Left lung (tissue), 14 donors: ENCODE measurements at places on chromosomes 1 and 21. TPM values are rescaled to one million over a fixed set of nuclear protein-coding genes. Genes with fewer than 3 reads are reported as not detected.

DNA sequence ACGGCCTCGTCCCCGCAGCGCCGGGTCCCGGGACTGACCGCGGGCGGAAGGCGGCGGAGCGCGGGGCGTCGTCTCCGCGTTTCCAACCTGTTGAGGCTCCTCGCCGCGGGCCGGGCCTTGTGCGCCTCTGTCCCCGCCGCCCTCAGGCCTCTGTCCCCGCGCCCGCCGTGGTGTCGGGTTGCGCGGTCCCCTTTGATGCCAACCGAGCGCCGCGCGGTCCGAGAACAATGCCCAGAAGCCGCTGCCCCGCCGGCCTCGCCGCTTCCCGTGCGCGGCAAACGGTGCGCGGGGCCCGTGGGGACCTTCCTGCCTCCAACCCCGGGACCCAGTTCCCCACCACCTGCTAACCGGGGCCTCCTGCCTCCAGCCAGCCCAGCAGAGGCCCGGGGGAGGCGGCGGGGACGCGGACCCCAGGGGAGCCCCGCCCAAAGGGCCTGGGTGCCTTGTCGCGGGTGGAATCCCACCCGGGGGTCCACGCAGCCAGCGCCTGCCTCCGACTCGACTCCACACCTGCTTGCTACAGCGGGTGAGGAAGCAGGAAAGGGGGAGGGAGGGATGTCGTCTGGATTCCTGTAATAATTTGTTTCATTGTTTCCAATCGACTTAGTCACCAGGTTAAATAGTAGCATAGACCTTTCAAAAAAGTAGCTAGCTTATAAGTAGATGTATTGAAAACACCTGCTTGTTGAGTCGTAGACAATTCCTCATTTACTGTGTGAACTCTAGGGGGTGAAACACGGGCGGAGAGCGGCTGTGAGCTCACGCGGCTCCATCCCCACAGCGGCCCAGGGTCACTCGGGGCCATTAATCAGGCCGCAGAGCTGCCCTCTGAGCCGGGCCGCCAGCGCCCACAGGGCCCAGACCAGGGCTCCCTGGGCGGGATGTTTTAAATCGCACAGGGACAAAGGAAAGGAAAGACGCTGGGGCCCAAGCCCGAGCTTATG is 1.1 kb downstream of the COL18A1 start:
- no peak for DNase-seq

GRCh38 chr21:31720330-31720729 is 11.6 kb downstream of the SCAF4 start:
- DNase-seq, result no peak

GRCh38 chr1:200231787-200232231 is 178.0 kb downstream of the ZNF281 start:
- DNase-seq, result no peak

DNA sequence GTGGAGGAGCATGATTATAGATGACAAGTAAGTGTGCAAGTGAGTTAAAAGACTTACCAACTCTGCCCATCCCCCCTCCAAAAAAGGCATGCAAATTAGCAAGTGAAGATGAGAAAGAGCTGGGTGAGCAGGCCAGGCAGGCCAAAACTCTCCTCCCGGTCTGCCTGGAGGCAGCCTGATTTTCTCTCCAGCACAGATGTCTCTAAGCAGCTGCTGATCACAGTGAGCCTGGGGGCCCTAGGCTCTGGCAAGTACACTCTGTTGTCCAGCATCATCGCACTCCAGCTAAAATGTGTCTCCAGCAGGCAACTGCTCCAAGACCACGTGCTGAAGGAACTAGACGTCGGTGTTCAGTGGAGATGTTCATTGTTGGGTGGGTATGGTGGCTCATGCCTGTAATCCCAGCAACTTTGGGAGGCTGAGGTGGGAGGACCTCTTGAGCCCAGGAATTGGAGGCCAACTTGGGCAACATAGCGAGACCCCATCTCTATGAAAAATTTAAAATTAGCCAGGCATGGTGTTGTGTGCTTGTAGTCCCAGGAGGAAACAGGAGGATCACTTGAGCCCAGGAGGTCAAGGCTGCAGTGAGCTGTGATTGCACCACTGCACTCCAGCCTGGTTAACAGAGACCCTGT is 56.7 kb upstream of the PUM1 start:
- DNase-seq, result peak; percentile 44

Gene BTG3
- 81.4 TPM for total RNA-seq

DNA sequence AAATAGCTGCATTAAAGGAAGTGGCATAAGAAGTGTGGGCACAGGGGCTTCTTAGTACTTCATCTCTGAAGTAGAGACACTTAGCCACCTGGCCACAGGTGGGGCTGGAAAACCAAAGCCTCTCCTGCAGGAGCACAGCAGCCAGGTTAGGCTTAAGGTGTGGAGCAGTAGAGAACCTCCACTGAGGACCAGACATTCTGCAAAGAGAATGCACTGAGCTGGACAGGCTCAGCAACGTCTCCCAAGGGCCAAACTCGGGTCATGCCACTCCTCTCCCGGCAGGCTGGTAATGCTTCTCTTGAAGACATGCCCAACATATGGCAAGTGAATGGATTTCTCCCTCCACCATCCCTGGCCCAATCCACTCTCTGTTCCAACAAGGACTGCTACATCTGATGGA is 33.0 kb upstream of the LRRC38 start:
- DNase-seq, result no peak

Gene CASQ2
- total RNA-seq, result 0.32 TPM

- DNase-seq, result no peak
Measured at GRCh38 chr1:193434319-193434718, 247.9 kb upstream of the B3GALT2 start.

DNA sequence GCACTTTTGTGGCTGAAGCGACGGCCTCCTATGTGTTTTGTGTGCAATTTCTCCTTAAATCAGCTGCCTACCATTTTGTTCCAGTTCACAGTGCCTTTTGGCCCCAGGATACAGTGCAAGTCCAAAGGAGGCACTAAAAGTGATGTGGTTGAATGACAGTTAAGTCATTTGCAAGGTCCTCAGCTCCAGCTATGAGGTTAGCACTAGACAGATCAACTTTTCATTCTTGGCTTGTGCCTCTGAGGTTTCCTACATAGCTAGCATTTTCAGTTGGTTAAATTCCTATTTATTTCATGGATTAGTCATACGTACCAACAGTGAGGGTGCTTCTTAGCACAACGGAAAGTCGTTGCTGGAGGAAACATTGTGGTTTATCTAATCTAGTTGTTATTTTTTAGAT is 59.3 kb upstream of the NTPCR start:
- DNase-seq, result no peak

DNA sequence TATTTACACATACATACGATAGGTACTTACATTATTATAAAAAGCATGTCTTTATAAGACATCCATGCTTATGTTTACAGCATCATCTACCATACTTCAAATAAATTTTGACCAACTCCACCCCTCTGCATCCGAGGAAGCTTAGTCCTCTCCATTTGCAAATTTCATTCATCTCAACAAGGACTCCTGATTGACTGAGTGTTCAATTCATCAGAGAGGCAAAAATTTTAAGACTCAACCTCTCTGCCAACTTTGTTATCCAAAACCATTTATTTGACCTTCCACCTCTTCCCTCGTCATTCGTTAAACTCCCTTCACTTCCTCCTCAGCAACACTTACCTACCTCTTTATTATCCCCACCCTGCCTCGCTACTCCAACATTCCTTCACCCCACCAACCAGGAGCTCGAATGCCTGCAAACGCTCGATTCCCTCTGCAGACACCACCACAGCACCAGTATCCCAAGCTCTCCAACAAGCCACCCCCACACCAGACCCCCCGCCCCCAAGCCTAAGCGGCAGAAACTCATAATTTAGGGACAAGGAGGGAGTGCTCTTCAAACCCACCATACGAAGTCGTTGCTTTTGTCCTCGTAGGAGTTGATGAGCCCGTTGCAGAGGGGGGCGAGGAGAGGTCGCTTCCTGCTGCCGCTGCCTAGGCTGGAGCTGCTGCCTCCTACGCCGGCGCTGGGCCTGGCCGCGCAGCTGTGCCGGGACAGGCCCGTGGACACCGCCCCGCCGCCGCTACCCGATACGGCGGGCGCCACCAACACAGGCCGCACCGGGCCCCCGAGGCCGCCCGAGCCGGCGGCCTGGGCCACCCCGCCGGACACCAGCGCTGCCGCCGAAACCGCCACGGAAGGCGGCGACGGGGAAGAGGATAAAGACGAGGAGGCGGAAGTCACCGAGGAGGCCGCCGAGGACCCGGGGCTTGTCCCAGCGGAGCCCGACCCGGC is 803 bp downstream of the COP1 start:
- DNase-seq, result peak; percentile 45

- DNase-seq, result no peak
Measured at GRCh38 chr1:207453710-207454045, 450 bp upstream of the CR2 start.
